ENCODE measurements at places on chromosomes 12 and 14.
A peak's percentile ranks its signal among the peaks of the same experiment; 100 is the strongest.

GRCh38 chr14:102933618-102934231, 11.3 kb downstream of the AMN start:
- DNase-seq = no peak

- no peak for DNase-seq
Observed at GRCh38 chr14:91570021-91570420, 59.9 kb upstream of the PPP4R3A start.

DNA sequence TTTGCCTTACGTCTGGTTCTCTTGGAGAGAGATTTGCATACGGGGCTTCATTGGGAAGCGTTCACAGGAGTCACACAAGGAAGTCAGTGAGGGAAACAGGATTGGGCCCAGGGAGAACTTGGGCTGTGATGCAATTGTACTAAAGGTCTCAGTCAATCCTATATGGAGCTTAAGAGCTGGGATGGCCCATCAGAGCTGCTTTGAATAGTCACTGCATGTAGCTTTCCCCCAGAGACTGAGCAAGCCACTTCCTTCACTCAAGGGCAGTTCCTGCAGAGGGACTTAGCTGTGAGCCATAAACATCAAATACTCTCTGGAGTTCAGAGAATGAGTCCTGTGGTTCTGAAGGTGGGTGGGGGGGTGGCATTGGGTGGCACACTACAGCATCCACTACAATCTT, 605.4 kb downstream of the MED13L start:
- DNase-seq = no peak

DNA sequence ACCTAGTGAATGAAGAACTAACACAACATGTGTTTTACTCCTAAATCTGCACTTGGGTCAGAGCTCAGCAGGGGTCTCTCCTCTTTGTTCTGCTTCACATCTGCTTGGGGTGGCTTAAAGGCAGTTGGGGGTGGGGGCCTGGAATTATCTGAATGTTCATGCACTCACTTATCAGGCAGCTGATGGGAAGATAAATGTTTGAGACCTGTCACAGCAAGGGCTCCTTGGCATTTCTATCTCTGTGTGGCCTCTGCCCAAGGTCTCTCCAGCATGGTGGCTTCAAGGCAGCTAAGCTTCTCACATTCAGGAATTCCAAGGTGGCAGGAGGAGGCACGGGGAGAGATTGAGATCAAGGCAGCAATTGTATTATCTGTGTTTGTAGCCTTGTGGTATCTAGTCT, 6.4 kb upstream of the HMGA2 start:
- no peak for DNase-seq

- no peak for DNase-seq
Observed at GRCh38 chr14:80606347-80606772, 335.2 kb downstream of the CEP128 start.

- no peak for DNase-seq
Observed at GRCh38 chr14:28565345-28565744, 201.2 kb upstream of the FOXG1 start.

DNA sequence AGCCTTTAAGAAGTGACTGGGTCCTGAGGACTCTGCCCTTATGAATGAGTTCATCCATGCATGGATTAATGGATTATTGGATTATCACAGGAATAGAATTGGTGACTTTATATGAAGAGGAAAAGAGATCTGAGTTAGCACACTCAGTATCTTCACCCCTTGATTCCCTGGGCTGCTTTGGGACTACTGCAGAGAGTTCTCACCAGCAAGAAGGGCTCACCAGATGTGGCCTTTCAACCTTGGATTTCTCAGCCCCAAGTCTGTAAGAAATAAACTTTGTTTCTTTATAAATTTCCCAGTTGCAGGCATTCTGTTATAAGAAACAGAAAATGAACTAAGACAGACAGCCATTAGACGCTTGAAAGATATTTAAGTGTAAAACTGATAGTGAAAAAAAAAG, 509.2 kb downstream of the FLRT2 start:
- DNase-seq = no peak

DNA sequence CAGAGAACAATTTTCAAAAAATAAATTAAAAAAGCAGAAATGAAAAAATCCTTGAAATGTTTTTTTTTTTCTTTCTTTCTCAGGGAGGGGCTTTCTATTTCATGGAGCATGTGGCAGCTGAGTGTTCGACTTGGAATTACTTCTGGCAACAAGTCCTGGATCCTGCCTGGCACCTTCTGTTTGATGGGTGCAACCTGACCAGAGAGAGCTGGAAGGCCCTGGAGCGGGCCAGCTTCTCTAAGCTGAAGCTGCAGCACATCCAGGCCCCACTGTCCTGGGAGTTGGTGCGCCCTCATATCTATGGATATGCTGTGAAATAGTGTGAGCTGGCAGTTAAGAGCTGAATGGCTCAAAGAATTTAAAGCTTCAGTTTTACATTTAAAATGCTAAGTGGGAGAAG, 22.5 kb upstream of the HIGD1C start:
- DNase-seq = no peak

- no peak for DNase-seq
Observed at GRCh38 chr12:40988824-40989223, 199.3 kb upstream of the PDZRN4 start.

GRCh38 chr14:58915646-58916045, 272.8 kb upstream of the DAAM1 start:
- DNase-seq = no peak

- DNase-seq = no peak
Observed at GRCh38 chr12:116677202-116677661, 60.6 kb downstream of the SPRING1 start.

- no peak for DNase-seq
Observed at GRCh38 chr14:55245657-55246268, 25.5 kb upstream of the FBXO34 start.

- no peak for DNase-seq
Observed at GRCh38 chr14:25904446-25904845, 693.4 kb downstream of the NOVA1 start.

GRCh38 chr14:77593501-77593961, 22.9 kb downstream of the SPTLC2 start:
- DNase-seq = no peak

DNA sequence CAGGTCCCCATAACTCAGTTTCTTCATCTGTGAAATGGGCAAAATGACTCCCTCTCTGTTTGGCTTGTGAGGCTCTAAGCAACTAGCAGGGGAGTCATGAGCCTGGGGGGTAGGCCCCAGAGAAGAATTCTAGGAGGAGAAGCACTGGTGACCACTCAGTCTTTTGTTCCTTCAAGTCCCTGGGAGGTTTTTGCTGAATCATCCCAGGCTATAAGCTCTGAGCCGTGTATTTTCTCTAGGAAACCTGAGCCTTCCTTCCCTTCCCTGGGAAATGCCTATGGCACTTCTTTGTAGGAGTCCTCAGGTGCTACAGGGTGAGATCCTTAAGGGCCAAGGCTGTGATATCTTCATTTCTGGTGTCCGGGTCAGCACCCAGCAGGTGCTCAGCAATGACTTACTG, 4.5 kb downstream of the RPH3A start:
- DNase-seq = no peak

DNA sequence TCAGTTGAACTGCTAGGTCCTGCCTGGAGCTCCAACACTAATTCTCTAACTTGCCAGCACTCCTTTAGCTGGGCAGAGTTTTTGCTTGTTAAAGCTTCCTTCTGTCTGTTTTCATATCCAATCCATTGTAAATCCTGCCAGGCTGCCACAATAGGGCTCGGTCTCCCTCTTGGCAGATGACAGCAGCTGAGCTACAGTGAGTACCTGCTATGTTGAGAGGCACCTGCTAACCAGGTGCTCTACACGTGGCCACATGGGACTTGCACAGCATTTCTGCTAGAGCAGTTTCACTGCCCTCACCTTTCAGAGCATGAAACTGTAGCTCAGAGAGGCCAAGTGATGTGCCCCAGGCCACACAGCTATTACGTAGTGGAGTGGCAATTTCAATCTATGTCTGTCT, 106.6 kb upstream of the NOS1 start:
- DNase-seq = no peak

- DNase-seq = no peak
Observed at GRCh38 chr14:45868863-45869262, 615.9 kb upstream of the MIS18BP1 start.

- DNase-seq = no peak
Observed at GRCh38 chr12:69161829-69162228, 77.5 kb upstream of the CPSF6 start.

- peak; percentile 75 for DNase-seq
Observed at GRCh38 chr14:92937051-92937937, 14.3 kb downstream of the CHGA start.

DNA sequence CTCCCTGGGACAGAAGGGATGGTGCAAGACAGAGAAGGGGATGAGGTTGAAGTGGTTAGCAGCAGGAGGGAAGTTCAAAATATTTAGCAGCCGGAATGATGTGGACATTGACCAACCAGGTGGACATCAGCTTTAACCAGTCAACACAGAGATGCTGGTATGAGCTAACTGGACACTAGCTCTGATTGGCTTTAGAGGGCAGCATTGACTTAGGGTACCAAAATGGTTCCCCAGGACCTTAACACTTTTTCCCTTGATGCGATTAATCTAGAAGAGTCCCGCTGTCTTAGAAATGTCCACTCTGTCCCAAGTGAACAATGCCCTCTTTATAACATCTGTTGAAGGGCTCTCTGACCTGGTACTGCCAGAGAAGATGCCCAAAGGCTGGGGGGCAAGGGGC, 134.0 kb upstream of the GSC start:
- no peak for DNase-seq

GRCh38 chr12:71870416-71870815, 30.9 kb downstream of the TBC1D15 start:
- no peak for DNase-seq

GRCh38 chr12:101581190-101581589, 13.6 kb upstream of the MYBPC1 start:
- no peak for DNase-seq

DNA sequence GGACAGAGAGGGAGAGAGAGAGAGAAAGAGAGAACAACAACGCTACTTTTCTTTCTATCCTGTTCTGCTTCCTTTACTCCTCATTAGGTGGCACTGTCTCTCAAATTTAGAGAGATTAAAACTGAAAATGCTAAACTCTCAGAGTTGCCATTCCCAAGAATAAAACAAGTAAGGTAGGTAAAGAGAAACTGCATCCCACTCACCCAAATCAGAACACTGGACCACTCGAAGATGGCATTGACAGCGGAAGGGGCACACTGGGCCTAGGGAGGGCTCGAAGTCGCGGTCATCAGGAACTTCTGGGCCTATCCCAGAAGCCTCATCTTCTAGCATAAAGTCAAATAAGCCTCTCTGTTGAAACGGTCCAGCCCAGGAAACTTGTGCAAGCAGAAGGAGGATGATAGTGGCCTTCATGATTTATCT, 4.5 kb downstream of the DCN start:
- DNase-seq = no peak

DNA sequence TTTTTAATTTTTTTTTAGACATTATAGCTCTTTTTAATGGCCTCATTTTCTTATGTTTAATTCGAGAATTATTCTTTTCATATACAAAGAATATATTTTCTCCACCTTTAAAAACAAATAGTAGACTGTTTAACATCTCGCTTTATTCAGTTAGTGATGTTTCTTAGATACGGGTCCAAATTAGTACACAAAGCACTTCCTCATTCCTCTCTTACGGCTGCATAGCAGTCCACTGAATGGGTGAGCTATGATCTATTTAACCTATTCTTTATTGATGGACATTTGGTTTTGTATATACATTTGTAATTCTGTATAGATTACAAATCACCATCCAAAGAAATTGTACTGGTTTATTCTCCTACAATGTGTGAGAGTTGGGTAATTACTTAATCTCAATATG, 8.3 kb upstream of the GPR162 start:
- DNase-seq = no peak

DNA sequence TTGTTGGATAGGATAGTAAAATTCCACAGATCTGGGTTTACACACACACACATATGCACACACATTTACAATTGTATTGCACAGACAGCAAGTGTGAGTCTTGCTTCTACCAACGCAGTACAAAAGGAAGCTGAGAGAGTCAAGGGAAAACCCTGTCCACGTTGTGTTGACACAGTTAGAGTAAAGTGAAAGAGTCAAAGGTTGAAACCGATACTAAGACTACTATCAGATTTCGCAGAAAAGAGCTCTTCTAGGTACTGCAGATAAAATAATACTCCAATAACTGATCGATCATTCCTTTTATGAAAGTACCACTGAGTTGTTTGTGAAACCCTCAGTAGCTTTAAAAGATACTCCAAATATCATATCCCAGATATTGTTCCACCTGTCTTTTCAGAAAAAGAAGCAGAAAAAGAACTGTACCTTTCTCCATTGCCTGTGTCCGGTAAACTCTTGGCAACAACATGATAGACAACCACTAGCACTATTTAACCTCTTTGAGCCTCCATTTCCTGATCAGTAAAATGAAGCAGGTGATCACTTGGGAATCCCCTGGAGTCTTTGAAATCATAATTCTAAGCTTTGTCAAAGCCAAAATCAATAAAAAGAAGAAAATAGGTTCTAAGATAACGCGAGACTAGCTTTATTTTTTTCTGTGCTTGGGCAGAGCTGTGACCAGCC, 224.6 kb upstream of the FOXN3 start:
- no peak for DNase-seq

GRCh38 chr14:39576736-39577135, 144.5 kb upstream of the FBXO33 start:
- DNase-seq = no peak

GRCh38 chr12:12986775-12987331, 13.2 kb downstream of the HEBP1 start:
- no peak for DNase-seq

DNA sequence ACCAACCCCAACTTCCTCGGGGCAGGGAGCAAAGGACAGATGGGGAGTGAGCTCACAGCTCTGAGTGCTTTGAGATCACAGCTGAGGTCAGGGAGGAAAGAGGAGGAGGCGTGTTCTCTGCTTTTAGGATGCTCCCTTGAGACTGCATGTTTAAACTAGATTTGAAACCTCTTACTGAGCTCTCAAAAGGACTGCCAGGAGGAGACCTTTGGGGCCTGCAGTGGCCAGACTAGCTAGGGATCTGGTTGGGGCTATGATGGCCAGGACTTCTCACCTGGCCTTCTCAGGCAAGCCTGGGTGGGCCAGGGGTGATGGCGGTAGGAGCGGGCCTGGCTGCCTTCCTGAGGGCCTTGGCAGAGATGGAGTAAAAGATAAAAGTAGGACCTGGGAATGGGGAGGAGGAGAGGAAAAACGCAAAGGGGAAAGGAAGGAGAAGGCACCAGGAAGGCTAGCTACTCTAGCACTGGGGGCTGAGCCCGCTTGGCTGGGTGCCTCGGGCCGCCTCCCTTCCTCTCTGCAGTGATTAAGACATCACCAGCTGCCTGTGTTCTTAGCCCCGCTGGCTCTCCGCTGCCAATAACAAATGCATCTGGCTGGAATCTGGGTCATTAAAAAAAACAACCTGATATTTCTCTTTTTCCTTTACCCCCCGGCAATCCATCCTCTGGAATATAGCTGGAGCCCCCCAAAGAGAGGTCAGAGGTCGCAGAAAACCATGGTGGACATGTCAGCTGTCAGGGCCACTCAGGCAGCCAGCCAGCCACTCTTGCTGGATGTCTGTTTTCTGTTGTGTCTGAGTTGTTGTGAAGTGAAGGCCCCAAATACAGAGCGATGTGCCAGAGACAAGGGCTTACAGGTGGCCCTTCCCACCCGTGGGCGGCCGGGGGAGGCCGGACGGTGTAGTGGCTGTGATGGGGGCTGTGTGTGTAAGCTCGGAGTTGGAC, 141.3 kb downstream of the TSPAN9 start:
- no peak for DNase-seq

GRCh38 chr14:23154964-23155587, 28.4 kb downstream of the SLC7A8 start:
- no peak for DNase-seq
